ENCODE measurements at places on chromosomes 11 and 22.

- no peak for DNase-seq
Observed at GRCh38 chr22:39518996-39519680, 1.2 kb upstream of the ATF4 start.

GRCh38 chr11:121466063-121466794 lies 13.5 kb upstream of the SORL1-AS1 start:
- no peak for DNase-seq

GRCh38 chr11:14118072-14118471 lies 155.5 kb downstream of the SPON1 start:
- no peak for DNase-seq

- DNase-seq: no peak
Observed at GRCh38 chr11:92702805-92703448, 266.5 kb upstream of the MTNR1B start.

GRCh38 chr11:32529994-32530588 lies 53.5 kb upstream of the EIF3M start:
- no peak for DNase-seq

DNA sequence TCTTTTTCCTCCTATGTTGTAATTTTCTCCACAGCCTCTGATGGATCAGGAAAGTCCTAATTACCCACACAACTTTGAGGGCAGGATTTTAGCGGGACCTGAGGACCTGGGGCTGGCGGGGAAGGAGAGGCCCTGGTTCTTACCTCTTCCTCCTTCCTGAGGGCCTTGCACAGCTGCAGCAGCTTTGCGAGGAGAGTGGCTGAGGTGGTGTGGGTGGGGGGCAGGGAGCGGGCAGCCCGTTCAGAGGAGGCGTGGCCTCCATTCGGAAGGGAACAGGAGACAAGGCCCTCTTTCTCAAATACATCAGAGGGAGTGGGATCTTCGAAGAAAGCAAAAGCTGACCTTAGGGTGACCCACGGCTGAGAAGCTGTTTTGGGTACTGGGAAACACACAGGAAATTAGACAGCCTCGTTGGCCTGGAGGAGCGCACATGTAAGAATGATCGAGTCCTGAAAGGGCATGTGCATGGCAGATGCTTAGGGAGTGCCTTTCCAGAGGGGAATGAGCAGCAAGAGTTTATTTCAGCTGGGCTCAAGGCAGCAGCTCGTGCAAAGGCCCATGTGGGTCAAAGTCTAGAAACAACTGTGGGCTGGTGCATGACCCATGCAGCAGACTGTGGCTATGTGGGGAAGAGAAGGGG lies 76.6 kb upstream of the NARS2 start:
- DNase-seq: no peak

GRCh38 chr11:1694064-1694845 lies 2.7 kb upstream of the KRTAP5-6 start:
- peak; percentile 77 for DNase-seq

- no peak for DNase-seq
Observed at GRCh38 chr11:33089776-33090175, 50.4 kb downstream of the TCP11L1 start.

Measured in CD4-positive, alpha-beta T cell treated with Interleukin-1 beta for 1 hour (primary cell).